Activated CD4-positive, CD25-positive, alpha-beta regulatory T cell (primary cell): ENCODE measurements at places on chromosomes 12 and 14.

GRCh38 chr14:46717211-46717610, 65.6 kb upstream of the RPL10L start:
- no peak for DNase-seq

DNA sequence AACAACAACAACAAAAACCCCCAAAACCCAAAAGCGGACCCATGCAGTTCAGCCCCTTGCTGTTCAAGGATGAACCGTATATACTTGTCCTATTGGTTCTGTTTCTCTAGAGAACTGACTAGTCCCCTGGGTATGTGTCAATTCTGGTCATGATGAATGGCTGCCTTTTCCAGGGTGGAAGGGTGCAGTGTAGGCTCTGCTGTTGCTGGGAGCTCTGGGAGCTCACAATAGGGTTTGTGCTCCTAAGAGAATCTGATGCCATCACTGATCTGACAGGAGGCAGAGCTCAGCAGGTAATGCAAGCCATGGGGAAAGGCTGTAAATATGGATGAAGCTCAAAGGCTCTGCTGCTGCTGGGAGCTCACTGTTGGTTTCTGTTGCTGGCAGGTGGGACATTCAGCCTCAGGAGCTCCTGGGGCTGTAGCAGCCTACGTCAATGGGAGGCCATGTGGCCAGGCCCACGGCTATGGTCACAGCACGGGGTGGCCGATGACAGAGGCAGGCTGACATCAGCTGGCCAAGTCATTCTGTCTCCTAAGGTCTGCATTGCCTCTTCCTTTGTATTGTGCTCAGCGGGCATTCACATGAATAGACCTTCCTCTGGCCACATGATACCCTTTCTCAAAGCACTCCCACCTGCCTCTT, 37.9 kb downstream of the DLK1 start:
- no peak for DNase-seq

DNA sequence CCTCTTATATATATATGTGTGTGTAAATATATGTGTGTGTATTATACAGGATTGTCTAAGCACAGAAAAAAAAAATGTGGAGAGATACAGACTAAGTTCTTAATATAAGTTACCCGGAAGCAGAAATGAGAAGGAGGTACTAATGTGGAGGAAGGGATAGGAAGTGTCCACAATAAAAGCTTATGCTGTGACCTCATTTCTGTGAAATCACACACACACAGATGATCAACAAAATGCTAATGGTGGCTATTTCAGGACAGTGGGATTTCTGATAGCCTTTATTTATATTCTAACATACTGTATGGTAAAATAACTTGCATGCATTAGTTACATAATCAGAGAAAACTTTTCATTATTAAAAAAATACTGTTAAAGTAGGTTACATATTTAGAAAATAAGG, 8.5 kb upstream of the RAD51AP1 start:
- no peak for DNase-seq

DNA sequence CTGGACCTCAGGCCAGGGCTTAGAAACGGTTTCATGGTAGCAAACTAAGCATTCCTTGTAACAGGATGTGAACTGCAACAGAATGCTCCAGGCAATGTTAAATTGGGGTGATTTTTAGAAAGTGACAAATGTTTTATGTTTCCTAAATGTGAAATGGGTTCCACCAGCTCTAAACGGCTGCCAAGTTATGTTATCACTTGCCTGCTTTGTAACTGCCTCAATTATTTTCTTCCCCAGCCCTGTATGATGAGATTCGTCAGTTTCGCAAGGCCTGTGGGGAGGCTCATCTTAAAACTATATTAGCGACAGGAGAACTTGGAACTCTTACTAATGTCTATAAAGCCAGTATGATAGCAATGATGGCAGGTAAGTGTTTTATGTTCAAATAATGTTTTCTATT, 70.9 kb downstream of the DERA start:
- DNase-seq, result no peak

GRCh38 chr12:119308708-119309456, 25.6 kb upstream of the CCDC60 start:
- DNase-seq, result no peak

- no peak for DNase-seq
Observed at GRCh38 chr14:50045837-50046236, 70.5 kb downstream of the VCPKMT start.

- DNase-seq, result no peak
Observed at GRCh38 chr12:130787041-130787440, 52.0 kb downstream of the STX2 start.

DNA sequence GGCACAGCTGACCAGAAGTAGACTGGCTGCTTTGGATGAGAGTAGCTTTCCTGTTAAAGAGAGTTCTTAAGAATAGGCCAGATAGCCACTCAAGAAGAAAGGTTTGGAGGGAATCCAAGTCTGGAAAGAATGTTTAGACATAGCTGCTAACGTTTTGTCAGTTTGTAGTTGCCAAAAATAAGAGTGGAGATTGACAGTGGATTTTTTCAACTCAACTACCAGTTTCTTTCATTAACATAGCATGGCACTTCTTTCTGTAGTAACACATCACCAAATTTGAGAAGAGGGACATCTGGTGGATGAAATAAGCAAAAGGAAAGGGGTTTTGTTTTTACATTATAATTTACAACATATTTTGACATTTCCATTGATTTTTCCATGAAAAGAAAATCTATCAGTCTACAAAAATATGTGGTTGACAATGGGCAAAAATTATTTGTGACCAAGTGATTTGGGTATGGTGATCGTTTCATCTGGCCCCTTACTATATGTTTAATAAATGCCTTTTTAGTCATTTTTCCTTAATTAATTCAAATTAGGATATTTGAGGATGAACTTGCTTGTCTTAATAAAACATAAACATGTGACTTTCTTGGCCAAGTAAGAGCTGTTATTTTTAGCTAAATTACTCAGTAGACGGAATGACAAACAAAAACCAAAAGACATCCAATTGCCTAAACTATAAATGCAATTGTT, 71.1 kb downstream of the PTPRR start:
- no peak for DNase-seq

DNA sequence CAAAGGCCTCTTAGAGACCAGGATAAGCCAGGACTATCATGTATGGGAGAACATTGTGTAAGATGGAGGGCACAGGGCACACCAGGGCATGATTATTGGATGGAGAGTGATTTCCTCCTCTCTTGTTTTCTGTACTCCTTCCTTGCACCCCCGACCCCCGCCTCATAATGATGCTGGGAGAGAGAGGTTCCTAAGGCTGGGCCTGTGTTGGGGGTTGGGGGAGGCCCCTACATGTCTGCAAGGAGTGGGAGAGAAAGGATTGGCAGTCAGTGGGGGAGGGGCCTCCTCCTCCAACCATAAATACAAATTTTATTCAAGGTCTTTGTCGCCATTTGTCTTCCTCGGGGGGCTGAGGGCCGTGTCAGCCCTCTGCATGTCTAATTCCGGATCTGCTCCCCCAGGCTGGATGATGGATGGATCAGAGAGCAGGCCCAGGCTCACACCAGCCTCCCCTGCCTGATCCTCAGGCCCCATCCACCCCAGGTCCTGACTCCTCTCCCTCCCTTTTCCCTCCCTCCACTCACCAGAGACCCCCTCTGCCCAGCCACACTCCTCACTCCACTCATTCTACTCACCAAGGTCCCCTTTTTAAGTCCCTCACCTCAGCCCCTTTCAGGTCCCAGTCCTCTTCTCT, 2.0 kb upstream of the C1QL4 start:
- no peak for DNase-seq

DNA sequence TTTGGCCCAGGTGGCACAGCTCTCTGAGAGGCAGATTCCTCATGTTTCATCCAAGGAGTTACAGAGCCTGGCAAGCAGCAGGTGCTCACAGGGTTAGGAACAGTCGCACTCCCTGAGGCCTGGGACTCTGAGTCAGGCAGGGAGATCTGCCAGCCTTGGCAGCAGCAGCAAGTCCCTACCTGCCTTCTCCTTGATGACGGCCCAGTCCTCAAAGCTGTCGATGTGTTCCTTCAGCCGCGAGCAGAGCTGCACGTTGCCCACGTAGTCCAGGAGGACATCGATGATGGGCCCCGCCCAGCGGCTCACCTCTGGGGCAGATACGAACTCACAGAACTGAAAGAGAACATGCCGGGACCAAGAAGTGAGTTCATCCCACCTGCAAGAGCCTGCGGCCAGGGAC, 10.4 kb downstream of the FAM181A start:
- DNase-seq, result no peak

DNA sequence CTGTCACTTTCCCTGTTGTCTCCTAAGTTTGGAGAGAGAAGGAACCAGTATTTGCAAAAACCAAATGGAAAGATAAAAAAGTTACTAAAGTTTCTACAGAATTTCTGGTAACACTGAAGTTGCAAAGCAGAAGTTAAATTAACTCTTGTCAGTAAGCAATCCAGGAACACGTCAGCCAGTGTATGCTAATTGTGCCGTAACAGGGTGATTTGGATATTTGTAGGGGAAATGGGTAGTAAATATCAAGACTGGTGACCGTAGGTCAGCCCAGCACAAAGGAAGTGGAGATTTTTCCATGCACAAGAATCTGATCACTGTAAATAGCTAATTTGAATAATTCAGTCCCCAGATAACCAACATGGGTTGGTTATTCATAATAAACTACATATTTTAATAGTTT, 2.3 kb downstream of the CDKN1B start:
- DNase-seq, result no peak

DNA sequence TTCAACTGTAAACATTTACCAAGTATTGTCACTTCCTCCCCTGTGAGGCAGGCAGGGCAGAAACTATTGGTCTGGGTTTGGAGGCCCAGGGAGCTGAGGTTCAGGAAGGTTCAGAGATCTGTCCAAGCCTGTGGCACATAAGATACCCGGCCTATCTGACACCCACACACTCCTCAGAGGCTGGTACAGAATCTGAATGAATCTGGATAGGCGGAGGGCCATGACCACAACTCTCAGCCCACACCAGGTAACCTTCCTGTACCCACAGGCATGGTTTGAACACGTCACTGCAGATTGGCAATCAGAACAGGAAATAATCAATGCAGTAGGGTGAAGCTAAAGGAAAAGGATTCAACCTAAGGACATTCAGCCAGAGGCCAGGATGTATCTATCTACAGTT, 92.8 kb upstream of the TMCC3 start:
- DNase-seq, result no peak

- DNase-seq, result no peak
Observed at GRCh38 chr14:84080944-84081343, 1449.0 kb upstream of the FLRT2 start.

DNA sequence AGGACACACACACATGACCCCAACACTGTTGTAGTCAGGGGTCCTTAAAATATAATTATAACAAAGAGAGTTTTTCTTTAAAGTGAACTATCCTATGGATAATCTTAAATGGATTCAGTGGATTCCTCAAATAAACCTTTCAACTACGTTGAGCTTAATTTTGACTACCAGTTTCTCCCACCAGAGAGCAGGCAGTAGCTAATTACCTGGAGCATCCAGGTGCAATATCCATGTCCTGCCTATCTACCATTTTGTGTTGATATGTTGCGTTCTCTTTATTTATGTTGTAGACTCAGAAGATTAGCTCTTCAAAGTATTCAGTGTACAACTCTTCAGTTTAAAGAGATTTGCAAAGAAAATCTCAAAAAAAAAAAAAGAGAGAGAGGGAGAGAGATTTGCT, 127.2 kb upstream of the GZMB start:
- DNase-seq, result no peak

GRCh38 chr14:21001218-21001617, 2.1 kb downstream of the SLC39A2 start:
- no peak for DNase-seq

DNA sequence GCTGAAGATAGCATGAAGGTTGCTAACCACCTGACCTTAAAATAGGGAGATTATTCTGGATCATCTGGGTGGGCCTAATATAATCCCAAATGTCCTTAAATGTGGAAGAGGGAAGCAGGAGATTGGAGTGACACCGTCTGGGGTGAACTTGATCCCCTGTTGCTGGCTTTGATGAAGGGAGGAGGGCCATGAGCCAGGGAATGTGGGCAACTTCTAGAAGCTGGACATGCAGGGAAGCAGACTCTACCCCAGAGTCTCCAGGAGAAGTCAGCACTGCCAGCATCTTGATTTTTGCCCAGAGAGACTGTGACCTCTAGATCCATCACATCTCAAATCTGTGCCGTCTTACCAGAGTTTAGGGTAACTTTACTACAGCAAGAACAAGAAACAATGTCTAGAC, 9.2 kb upstream of the KRT5 start:
- DNase-seq, result no peak

DNA sequence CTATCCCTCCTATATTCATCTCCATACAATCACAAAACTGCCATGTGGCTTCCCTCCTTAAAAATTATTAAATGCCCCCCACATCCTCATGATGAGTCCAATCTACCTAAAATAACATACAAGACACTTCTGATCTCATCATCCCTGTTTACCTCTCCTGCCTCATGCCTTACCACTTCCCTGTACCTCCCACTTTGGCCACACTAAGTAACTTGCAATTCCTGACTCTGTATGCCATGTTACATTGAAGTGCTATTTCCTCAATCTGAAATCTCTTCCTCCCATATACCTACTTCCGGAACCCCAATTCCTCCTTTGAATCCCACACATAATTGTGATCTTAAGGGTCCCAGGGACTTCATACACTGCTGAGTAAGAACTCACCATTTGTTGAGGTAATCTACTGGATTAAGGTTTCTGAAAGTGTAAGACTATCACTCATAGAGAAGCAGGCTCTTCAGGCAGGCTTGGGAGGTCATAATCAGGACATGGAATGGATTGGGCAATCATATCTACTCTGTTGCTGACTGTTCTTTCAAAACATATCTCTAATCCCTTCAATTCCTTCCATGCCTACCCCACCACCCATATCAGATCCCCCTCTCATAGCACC, 117.6 kb upstream of the PLEKHG7 start:
- no peak for DNase-seq

DNA sequence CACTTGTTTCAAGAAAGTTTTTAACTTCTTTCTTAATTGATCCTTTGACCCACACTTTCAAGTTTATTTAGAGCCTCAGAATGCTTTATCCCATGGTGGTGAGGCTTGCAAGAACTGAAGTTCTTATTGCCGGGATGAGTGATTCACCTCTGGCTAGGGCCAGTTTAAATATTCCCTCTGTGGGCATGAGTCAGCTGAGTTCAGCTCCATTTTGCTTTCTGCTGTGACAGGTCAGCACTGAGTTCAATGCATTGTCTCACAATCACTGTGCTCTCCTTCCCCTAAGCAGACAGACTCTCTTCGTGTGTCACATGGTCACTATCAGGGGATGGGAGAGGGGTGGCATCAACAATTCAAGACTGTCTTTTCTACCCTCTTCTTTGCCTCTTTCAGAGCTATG, 514.6 kb upstream of the FBXO33 start:
- DNase-seq, result no peak

- DNase-seq, result no peak
Observed at GRCh38 chr14:40656311-40656710, 950.4 kb upstream of the LRFN5 start.

DNA sequence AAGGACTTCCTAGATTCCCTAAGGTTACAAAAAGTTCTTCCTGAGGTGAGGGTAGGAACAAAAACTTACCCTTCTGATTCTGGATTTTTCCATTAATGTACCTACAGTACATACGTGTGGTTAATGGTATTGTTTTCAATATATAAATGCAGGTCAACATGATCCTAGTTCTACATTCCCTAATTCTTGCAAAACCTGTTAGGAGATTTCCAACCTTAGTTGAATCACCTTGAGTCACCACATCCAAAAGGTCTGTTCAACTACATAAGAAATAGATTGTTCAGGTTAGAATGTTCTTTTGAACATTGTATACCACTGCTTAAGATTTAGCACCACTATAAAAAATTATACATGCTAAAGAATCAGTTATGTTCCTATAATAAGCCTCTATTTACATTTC, 118.9 kb downstream of the GARIN6 start:
- DNase-seq, result no peak
